DMS79 treated with DMSO at 0.1 percent for 48 hours (cell line): ENCODE measurements at places on chromosomes 6 and 20.

DNA sequence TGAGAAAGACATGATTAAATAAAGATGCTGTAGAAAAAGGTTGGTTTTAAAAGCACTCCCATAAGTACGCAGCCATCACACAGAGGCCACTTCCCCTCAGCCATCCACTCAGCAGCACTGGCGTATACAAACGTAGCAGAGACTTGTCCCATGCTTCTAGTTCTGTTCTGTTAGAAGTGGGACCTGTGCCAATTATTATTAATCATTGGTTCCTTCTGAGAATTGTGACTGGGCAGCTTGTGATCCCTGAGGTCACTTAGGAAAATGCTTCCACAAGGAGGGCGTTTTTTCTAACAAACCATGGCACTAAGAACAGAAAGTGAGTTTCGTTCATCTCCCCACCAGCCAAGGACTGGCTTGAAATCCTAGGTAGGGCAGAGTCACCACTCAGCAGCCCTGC is 53.9 kb downstream of the FAM120B start:
- no peak for DNase-seq

- no peak for DNase-seq
Measured at GRCh38 chr6:7770111-7770510, 44.2 kb downstream of the BMP6 start.

GRCh38 chr6:129852257-129852858 is 8.8 kb downstream of the TMEM244 start:
- no peak for DNase-seq

DNA sequence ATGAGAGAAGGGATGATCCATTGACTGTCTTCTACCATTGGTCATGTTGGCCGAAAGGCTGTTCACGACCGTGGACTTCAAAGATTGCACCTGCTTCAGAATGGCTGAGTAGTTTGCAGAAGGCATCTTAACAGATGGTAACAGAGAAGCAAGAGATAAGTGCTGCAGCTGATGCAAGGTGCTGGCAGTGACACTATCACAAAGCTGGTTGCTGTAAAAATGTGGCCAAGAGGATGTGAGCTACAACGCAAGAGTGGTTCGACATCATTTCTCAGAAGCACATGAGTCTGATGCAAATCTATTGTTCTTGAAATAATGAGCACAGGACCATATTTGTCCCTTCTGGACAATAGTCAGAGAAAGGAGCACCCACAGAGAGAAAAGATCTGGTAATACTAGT is 27.0 kb upstream of the ANKEF1 start:
- no peak for DNase-seq

DNA sequence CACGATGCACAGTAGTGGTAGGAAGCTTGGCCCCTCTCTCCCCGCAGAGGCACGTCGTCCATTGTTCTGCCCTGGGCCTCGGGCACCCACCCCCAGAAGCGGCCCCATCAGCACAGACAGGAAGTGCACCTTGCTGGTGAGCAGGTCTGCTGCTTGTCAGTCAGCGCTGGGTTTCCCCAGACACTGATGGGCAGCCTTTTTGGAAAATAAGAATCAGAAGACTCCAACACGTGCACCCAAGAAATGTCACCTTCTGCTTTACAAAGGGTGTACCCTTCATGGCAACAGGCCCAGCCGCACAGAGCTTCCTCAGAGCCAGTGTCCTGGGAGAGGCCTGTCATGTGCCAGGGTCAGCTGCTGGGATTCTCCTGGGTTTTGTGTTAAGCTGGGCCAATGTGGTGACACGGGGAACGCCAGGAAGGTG is 34.7 kb upstream of the IRF4 start:
- DNase-seq = no peak
